ENCODE measurements at places on chromosomes 6 and 20.
A peak's percentile ranks its signal among the peaks of the same experiment; 100 is the strongest.

DNA sequence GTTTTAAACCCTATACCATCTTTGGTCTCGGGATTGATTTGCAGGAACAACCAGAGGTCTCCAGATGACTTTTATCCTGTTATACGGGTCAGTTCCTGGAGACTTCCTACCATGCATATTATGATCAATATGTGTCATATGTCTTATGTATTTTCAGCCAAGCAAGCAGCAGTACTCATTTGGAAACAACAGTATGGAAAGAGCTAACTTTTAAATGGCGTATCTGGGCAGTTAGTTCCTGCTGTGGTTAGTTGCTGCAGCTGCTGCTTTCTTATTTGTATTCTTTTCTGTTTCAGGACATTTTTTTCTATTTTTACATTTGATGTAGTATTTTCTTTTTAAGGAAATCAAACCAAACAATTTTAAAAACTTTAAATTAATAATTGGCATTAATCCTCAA lies 207.5 kb downstream of the MANEA start:
- peak; percentile 67 for DNase-seq

DNA sequence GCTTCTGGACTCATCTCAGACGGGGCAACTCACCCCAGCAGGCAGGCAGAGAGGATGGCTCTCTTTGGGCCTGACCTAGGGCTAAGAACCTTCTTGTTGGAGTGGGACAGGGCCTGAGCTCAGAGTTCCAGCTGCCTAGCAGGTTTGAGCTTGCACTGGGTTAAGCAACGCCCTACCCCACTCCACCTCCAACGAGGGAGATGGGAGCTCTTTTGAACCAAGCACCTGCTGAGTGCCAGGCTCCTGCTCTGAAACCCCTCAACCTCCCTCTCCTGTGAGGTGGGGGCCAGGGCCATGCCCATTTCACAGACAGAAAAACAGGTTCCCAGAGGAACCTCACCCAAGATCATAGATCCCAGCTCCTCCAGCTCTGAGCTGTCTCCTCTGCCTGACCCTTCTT lies 54.3 kb downstream of the SNAI1 start:
- DNase-seq, result no peak

DNA sequence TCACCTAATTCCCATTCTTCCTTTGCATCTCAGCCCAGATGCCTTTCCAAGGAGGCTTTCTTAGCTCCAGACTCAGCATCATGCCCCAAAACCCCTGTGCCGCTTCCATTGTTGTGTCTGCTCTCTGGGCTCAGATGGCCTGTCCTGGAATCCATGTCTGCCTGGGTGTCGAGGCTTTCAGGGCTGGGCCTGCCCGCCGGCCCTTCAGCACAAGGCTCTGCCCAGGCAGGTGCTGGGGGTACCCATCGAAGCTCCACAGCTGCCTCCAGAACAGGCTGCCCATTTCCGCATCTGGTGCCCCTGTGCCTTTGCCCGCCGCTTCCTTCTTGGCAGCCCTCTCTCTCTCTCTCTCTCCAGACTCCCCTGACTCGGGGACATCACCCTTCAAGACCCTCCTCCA lies 1.2 kb downstream of the CPXM1 start:
- DNase-seq, result no peak

DNA sequence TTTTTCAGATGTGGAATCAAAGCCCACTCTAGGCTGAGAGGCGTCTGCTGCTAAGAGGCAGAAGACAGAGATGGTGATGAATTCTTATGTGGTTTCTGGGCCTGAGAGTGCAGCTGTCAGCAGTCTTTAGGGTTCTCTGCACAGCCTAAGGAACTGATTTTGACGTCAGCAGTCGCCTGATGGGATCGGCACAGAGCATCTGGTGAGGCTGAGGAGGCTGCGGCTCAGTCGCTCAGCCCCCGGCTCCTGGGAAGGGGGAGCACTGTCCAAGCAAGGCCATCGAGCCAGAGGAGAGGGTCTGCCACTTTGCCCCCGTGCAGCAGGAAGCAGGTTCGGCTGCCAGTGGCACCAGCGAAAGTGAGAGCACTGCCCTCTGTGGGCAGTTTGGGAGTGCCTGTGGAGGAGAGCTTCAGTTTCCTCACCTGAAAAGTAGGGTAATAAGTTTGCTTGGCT lies 92.5 kb downstream of the TCP11 start:
- peak; percentile 87 for DNase-seq

DNA sequence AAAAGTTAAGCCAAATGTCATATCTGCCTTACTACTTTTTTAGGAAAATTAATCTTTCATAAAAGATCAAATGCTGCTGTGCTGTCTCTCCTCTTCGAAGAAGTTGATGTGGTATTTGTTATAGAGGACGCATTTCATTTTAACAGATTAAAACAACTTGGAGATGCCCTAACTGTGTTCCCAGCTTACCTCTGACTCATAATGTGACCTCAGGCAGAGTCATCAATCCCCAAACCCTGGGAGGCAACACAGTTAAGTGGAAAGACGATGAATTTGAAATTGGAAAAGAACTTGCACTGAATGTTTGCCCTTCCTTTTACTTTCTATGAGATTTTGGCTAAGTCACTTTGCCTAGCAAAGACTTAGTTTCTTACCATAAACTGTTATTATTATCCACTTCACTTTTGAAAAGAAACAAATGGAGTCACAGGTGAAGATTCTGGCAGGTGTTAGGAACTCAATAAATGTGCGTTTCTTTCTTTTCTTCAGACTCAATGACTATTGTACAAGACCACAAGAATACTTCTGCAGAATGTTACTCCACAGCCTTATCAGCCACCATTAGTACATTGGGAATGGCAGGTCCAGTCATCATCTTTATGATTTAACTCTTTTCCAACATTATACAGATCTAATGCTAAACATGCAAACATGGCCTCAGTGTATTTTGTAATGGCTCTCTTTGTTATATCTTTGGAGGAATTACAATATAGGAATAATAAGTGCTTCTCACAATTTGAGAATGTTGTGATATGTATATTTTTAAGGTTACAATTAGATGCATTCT lies 102.6 kb downstream of the COL21A1 start:
- DNase-seq, result no peak

DNA sequence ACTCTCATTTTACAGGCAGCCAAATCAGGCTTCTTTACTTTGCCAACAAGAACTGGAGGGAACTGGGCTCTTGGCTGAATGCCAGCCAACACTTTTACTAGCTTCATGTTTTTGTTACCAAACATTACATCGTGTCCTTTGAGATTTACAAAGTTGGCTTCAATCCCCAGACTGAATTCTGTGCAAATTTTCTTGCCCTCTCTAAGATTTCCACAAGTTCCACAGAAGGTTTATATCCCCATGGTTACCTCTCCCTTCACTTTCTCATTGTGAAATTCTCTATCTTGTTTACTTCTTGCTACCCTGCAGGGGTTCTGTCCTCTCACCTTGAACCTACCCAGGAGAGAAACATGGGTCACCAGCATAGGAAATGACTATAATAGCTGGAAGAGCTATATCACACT lies 37.6 kb upstream of the PLCB1 start:
- no peak for DNase-seq

- no peak for DNase-seq
Measured at GRCh38 chr6:56372406-56372995, 125.1 kb upstream of the COL21A1 start.

DNA sequence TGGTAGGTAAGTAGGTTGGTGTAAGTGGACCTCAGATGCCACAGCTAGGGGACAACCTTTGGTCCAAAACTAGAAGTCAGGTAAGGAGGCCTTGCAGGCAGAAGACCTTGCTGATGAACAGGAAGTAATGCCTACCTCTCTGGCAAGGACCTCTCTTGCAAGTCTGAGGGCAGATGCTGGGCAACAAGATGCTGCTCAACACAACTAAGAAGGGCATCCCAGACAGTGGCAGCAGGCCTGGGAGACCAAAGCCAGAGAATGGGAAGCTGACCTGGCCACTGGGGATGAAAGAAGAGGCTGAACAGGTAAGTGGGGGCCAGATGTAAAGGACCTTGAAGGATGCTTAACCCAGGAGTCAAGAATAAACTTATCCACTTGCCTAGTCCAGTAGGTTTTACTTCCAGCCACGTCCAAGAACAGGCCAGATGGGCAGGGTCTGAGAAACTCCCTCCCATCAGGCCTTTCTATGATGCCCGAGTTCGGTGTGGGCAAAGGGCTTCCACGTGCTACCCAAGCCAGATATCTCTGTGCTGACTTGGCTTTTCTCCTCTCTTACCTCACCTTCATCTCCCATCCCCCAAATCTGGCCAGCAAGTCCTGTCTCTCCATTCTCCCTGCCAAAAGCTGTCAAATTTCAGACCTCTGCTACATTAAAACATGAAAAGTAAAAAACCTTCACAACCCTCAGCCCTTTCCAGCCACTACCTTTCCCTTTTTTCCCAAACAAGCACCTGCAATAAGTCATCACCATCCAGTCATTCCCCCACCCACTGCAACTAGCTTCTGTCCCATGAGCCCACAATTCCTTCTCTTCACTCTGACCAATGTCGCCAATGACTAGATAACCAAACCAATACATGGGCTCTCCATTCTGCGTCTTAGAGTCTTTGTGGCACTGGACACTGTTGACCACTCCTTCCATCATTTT lies 11.5 kb upstream of the PLCG1 start:
- DNase-seq, result no peak

DNA sequence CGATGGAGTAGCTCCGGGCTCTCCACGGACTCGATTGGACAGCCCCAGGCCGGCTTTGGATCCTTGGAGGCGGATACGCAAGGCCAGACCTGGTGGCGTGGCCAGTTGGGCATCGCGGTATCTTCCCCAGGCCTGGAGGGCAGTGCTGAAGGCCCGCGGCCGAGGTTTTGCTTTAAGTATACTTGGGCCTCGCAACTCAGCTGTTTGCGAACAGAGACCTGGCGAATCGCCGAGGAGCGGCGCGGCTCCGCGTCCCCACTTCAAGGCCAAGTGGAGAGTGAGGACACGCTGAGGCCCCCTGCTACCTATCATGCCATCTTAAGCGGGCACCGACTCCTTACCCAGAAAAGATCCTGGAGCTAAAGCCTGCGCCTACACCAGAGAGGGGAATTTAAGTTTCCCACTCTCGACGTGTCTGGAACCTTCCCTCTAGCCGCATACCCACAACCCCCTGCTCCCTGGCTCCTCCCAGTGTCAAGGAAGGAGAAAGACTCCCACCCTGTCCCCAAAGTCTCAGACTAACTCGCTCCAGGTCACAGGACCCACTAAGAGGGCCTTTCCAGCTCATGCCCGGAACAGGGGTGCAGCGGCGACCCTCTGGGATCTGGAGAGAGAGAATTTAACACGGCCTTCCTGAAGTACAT lies 4.1 kb downstream of the LINC00237 start:
- DNase-seq, result no peak

DNA sequence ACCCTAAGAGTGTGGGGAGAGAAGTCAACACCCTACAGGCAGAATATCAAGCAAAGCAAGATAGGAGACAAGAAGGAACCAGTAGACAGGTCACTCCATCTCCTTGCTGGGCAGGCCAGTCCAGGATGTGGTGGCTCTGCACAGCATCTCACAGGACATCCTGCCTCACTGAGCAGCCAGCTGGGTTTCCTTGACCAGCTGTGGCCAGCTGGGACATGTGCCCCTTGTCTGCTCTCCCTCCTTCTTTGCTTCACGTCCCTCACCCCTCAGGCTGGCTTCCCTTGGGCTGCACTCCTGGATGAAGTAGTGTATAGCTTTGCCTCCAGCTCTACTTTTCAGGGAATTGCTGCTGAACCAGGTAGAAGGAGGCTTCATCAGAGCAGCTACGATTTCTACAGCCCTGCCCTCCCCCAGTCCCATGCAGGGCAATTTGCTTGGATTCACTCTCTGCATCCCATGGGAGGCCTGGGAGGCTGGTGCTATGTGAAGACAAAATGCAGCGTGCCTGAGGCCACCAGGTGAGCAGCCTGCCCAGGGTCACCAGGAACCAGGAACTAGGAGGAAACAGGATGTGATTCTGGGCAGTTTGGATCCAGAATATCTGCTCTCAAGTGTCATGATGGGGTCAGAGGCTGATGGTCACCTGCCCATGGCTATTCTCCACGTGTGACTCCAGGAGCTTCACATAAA lies 110.0 kb upstream of the PMEPA1 start:
- DNase-seq, result no peak

- no peak for DNase-seq
Measured at GRCh38 chr6:32895006-32895345, 41.0 kb downstream of the PSMB9 start.

DNA sequence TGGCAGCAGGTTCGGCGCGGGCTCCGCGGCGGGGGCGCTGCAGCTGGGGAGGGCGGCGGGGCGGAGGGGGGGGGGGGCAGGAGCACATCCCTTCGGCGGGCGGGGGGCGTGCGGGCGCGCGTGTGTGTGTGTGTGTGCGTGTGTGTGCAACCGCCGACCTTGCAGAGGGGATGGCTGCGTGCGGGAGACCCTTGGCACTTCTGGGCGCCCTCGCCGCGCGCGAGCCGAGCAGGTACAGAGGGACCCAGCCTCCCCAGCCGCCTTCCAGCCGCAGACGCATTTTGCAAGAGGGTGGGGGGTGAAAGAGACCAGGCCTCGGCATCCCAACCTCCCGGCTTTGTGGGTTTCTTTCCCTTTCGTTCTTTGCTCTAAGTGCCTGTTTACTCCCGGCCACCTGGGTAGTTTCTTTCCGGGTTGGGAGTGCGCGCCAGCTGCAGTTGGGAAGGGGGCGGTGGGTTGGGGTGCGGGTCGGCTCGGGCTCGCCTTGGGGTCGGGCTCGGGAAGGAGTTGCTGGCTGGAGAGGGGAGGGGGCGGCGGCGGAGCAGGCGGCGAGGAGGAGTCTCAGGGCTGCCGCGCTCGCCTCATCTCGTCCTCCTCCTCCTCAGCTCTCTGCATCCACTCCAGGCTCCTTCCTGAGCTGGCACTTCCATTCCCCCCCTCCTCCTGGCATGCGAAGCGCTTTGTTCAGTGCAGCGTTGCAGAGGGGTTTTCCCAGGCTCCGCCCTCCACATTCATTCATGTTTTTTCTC lies 620 bp downstream of the HIVEP1 start:
- peak; percentile 45 for DNase-seq

Measured in MM.1S (cell line).